A549 treated with ZK216348 at 1 μM for 4 hours (cell line): ENCODE measurements at places on chromosomes 2 and 18. TPM values are rescaled to one million over a fixed set of nuclear protein-coding genes. Genes with fewer than 3 reads are reported as not detected.

CFAP65 gene
- 0.11 to 0.23 TPM (median 0.18 TPM) in 5 replicates for total RNA-seq

ZNF804A gene
- total RNA-seq = not detected in 5 replicates

NBAS gene
- total RNA-seq = 13.5 to 16.4 TPM (median 16.2 TPM) in 5 replicates

LBH gene
- total RNA-seq = 78.3 to 138 TPM (median 115 TPM) in 5 replicates

TMEM247 gene
- not detected in 5 replicates for total RNA-seq

SMAD7 gene
- total RNA-seq = 19.7 to 25.3 TPM (median 24.1 TPM) in 5 replicates

RAB12 gene
- 18.5 to 45.4 TPM (median 25.6 TPM) in 5 replicates for total RNA-seq

MAP3K19 gene
- total RNA-seq = not detected in 5 replicates

CD302 gene
- total RNA-seq = 1.5 to 2.5 TPM (median 2.2 TPM) in 5 replicates
